ENCODE measurements at places on chromosomes 6 and 20. TPM values are rescaled to one million over a fixed set of nuclear protein-coding genes. Genes with fewer than 3 reads are reported as not detected.

SASH1 gene
- 22.5 TPM for total RNA-seq

DNA sequence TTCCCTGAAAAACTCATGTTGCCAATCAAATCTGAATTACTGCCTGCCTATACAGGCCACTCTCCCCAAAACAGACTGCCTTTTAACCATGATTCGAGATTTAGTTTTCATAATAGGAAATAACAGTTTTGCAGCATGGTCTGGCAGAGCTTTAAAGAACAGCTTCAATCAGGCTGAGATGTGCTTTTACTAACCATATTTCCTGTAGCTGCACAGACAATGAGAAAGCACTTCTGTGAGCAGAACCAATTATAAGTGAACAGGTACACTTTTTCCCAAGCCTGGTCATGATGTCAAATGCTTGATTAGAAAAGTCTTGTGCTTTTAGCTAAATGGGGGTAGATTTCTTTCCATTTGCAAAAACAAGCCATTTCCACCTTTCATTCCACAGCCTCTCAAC lies 108.2 kb downstream of the THEMIS start:
- no peak for DNase-seq

DNA sequence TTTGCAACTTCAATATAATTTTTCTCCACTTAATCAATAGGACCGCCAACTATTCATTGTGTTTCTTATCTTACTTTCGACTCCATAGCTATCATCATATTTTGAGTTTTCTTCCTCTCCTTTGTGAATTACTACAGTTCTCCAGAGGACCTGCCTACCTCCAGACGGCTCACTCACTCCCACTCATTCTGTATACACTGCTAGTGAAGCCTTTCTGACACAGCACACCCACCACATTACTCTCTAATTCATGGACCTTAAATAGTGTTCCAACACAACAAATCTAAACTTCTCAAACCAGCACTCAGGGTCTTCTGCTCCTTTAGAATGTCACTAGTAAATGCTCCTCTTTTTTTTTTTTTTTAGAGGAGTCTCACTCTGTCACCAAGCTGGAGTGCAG lies 23.8 kb downstream of the FKBP5 start:
- no peak for DNase-seq

DNA sequence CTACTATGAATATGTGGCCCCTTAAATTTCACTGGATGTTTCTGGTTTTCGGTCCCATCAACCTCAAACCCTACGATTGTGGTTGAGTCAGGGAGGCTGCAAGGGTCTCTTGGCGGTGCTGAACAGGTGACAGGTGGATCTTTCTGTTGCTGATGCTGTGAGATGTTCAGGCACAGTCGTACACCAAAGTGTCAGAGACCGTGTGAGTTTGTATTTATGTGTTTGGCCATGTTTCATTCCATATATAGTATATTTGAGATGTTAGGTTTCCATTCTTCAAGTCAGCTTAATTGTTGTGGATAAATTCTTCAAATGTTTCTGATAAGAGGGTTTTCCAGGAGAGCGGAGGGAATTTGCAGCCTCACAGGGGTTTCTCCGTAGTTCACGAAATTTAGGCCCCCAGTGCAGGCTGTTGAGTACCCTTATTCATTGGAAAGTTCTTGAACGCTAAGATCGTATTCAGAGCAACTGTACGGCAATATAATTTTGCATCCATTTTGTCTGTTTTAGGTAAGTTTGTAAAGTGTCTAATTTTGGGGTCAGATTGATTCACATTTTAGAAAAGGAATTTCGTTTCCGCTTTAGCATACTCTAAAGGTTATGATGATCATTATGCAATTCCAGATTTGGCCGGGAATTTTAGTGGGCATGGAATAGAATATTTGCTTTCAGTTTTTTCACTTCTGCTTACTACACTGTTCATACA lies 1.2 kb downstream of the TAB2 start:
- DNase-seq = no peak

ZNF341 gene
- total RNA-seq = 1.8 TPM

DNA sequence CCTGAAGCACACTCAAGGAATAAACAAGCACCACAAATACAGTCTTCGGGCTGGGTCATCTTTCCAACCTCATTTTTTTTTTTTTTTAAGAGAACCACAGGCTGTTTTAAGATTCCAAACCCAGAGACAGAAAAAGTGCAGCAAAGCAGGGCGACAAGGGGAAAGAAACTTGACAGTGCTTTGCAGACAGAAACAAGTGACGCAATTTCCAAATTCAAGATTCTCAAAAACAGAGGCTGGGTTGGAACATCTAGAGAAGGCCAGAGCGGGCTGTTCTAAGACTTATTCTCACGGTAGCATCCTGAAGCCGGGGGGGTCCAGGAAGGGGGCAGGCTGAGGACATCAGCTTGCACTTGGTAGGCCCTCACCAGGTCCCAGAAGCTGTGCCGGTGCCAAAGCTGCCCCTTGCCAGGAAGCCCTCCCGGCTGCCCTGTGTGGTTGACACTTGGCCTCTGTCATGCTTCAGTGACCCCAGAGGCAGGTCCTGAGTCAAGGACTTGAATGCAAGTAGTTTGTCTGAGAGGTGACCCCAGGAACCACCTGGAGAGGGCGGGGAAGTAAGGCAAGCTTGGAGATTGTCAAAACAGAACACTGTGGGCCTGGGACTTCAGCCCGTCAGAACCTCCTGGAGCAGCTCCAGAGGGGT lies 50.5 kb downstream of the BMP7 start:
- no peak for DNase-seq

NANP gene
- 2.7 TPM for total RNA-seq

GRCh38 chr20:8304124-8304816 lies 172.2 kb downstream of the PLCB1 start:
- no peak for DNase-seq

DNA sequence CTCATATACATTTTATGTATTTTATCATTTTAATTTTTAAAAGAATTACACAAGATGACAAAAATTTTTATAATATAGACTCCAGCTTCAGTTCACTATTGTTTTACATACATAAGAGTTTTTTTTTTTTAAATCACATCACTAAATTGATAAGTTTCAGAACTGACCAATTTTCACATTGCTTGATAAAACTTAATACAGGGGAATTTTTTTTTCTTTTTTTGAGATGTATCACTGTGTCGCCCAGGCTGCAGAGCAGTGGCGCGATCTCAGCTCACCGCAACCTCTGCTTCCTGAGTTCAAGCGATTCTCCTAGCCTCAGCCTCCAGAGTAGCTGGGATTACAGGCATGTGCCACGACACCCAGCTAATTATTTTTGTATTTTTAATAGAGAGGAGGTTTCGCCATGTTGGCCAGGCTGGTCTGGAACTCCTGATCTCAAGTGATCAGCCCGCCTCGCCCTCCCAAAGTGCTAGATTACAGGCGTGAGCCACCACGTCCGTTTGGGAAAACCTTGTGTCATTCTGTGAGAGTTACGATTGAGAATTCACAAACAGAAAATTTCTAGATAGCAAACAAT lies 36.6 kb upstream of the BTN3A2 start:
- DNase-seq = no peak

GRCh38 chr6:138063726-138064125 lies 43.5 kb downstream of the PERP start:
- DNase-seq = no peak

KHDC1L gene
- total RNA-seq = not detected

- no peak for DNase-seq
Observed at GRCh38 chr6:161359618-161359945, 85.7 kb upstream of the AGPAT4 start.

DNA sequence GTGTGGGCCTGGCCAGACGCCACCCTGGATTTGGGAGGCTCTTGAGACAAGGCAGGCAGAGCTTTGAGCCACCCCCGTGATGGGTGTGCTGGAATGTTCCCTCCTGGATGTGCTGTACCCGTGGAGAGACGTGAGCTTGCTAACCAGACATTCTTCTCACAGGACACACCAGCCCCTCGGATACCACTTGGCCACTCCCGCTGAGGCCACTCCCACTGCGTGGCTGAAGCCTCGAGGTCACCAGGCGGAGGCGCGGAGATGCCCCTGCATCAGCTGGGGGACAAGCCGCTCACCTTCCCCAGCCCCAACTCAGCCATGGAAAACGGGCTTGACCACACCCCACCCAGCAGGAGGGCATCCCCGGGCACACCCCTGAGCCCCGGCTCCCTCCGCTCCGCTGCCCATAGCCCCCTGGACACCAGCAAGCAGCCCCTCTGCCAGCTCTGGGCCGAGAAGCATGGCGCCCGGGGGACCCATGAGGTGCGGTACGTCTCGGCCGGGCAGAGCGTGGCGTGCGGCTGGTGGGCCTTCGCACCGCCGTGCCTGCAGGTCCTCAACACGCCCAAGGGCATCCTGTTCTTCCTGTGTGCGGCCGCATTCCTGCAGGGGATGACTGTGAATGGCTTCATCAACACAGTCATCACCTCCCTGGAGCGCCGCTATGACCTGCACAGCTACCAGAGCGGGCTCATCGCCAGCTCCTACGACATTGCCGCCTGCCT lies 14.1 kb downstream of the SLCO4A1 start:
- DNase-seq = no peak

PAX1 gene
- not detected for total RNA-seq

DNA sequence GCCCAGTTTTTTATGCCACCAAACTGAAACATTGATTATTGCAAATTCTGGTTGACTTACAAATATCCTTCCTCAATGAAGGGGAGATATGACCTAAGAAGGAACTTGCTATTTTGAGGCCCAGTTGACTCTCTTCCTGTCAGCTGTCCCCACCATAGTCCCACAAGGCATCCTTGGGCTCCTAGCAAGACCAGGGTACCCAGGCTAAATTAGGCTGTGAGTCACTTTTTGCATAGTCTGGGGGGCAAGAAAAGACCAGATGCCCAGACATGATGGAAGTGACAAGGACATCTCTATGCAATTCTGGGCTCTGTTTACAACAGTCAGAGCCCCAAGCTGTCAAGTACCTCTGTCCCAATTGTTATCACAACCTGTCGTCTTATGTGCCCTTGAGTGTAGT lies 31.8 kb upstream of the MAFB start:
- no peak for DNase-seq

DNA sequence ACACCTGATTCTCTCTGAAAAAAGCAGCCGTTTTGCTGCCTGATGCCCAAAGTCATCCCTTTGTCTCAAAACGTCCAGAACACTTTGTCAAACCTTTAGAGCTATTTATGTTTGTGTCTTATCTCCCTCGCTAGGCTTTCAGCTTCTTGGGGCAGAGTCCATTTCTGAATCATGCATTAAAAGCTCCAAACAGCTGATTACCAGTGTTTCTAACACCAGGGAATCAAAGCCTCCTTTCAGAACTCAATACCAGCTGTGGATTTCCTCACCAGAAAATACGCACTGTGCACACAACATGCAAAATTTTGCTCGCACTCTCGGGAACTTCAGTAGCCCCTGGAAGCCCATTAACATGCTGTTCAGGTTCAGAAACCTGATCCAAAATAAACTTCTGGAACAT lies 333.3 kb downstream of the HACE1 start:
- DNase-seq = no peak

DNA sequence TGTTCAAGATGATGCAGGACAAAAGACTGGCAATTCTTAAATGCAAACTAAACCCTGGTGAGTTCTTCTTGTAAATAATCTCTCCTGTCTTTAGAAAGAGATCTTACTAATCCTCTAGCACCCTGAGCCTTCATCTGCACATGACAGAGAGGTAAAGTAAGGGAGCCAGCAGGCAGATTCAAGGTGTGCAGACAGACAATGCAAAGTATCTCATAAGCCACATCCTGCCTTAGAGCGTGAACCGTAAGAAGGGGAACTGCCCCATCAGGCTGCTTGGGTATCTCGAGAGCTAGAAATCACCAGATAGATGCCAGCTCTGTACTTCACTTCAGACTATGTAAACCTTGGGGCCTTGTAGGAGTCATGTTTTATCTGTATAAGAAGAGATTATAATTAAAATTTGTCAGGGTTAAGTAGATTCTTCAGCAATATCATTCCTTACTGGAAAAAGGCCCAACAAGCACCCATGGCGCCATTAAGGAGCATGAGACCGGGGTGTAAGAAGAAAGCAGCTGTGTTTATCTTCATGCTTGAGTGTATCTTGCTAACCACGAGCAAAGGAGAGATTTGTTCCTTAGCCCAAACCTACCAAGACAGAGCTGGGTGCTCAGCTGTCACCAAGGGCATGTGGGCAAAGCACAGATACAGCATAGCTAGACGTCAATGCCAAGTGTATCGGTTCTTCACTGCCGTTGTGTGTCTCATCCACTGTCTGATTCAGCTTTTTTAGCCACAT lies 24.4 kb downstream of the CNR1 start:
- no peak for DNase-seq

CST5 gene
- not detected for total RNA-seq

CBLN4 gene
- total RNA-seq = not detected

GRCh38 chr6:144395014-144395413 lies 109.9 kb downstream of the UTRN start:
- no peak for DNase-seq

DNA sequence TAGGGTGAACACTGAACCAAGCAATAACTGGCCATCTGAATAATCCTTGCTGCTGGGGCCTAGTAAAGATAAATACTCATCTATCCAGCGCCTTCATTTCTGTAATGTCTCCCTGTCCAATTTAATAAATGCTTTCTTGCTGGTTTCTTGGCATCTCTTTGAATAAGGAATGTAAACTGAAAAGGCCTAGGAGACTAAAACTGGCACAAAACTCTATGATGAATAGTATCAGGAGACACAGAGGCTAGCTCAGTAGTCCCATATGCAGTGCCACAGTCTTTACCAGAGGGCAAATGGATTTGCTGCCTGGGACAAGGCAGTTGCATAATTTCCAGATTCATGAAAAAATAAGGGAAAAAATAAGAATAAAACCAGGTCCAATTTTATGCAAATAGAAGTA lies 324.4 kb downstream of the CENPW start:
- DNase-seq = no peak

DNA sequence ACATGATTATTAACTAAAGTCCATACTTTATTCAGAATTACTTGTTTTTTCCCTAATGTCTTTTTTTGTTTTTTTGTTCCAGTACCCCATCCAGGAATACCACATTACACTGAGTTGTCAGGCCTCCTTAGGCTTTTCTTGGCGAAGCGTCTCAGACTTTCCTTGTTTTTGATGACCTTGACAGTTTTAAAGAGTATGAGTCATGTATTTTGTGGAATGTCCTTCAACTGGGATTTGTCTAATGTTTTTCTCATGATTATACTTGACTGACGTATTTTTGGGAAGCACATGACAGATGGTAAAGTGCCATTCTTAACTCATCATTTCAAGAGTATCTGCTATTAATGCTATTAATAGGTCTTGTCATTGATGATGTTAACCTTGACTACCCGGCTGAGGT lies 23.6 kb downstream of the ENPP1 start:
- DNase-seq = no peak

- DNase-seq = no peak
Observed at GRCh38 chr20:11445891-11446290, 471.8 kb upstream of the BTBD3 start.

- DNase-seq = no peak
Observed at GRCh38 chr6:138124096-138124495, 16.9 kb upstream of the PERP start.

COL9A3 gene
- total RNA-seq = 2.1 TPM

PXDC1 gene
- total RNA-seq = 25.2 TPM

DNA sequence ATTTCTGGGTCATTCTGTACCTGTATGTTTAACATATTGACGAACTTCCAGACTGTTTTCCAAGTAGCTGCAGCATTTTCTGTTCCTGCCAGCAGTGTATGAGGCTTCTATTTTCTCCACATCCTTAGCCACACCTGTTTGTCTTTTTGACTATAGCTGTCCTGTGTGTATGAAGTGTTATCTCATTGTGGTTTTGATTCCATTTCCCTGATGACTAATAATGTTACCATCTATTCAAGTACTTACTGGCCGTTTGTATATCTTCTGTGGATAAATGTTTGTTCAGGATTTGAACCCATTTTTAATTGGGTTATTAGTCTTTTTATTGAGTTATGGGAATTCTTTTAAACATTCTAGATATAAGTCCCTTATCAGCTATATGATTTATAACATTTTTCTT lies 95.2 kb downstream of the JAG1 start:
- DNase-seq = no peak

Measured in left ventricle myocardium inferior (tissue), 1 donor.